ENCODE measurements at places on chromosomes 12 and 14. TPM values are rescaled to one million over a fixed set of nuclear protein-coding genes. Genes with fewer than 3 reads are reported as not detected.

TMTC1 gene
- 69.2 TPM for total RNA-seq

HEATR5A gene
- 38.3 TPM for total RNA-seq

WSCD2 gene
- total RNA-seq = 0.36 TPM

BICDL1 gene
- not detected for total RNA-seq

SLC15A4 gene
- total RNA-seq = 52.5 TPM

SYCP3 gene
- 0.88 TPM for total RNA-seq

SLC10A1 gene
- not detected for total RNA-seq

ERGIC2 gene
- 50.3 TPM for total RNA-seq

NFATC4 gene
- total RNA-seq = 101 TPM

CACNB3 gene
- 15.2 TPM for total RNA-seq

ARHGAP9 gene
- 0.36 TPM for total RNA-seq

EGLN3 gene
- total RNA-seq = 0.29 TPM

KRT81 gene
- total RNA-seq = 0.29 TPM

FOXG1 gene
- total RNA-seq = under 0.01 TPM

TGM1 gene
- 0.36 TPM for total RNA-seq

ZDHHC22 gene
- total RNA-seq = not detected

RNU4-1 gene
- total RNA-seq = under 0.01 TPM

BRMS1L gene
- 3.6 TPM for total RNA-seq

SRRM4 gene
- not detected for total RNA-seq

P2RX7 gene
- 4.0 TPM for total RNA-seq

LRIG3 gene
- total RNA-seq = 96.1 TPM

INHBC gene
- not detected for total RNA-seq

KRT7 gene
- total RNA-seq = 27.9 TPM

CLEC14A gene
- 0.29 TPM for total RNA-seq

RPS6KL1 gene
- 0.36 TPM for total RNA-seq

CLEC4D gene
- total RNA-seq = not detected

ERC1 gene
- 36.2 TPM for total RNA-seq

PLEKHH1 gene
- 1.1 TPM for total RNA-seq

PTPRO gene
- total RNA-seq = 0.29 TPM

CBLN3 gene
- 3.5 TPM for total RNA-seq

PXN gene
- 46.3 TPM for total RNA-seq

KRT79 gene
- not detected for total RNA-seq

SPIC gene
- total RNA-seq = not detected

HIGD1C gene
- not detected for total RNA-seq

TOMM20L gene
- total RNA-seq = not detected

TMCC3 gene
- total RNA-seq = 0.36 TPM

KIF5A gene
- 0.29 TPM for total RNA-seq

C12orf60 gene
- 0.59 TPM for total RNA-seq

LRCOL1 gene
- total RNA-seq = not detected

GLS2 gene
- total RNA-seq = 0.36 TPM

NKX2-1 gene
- total RNA-seq = not detected

MVK gene
- 31.2 TPM for total RNA-seq

SDR9C7 gene
- total RNA-seq = not detected

NRXN3 gene
- 1.8 TPM for total RNA-seq

RPGRIP1 gene
- total RNA-seq = under 0.01 TPM

OR4K14 gene
- not detected for total RNA-seq

C1S gene
- total RNA-seq = 478 TPM

PRICKLE1 gene
- 13.0 TPM for total RNA-seq

LALBA gene
- not detected for total RNA-seq

TSPAN11 gene
- total RNA-seq = 10.0 TPM

KRT77 gene
- total RNA-seq = not detected

KRT83 gene
- not detected for total RNA-seq

GALNT4 gene
- 11.5 TPM for total RNA-seq

Data from osteoblast (primary cell).